SHP77 (cell line): ENCODE measurements at places on chromosomes 7 and 10.
A peak's percentile ranks its signal among the peaks of the same experiment; 100 is the strongest.

- peak; percentile 79 for DNase-seq
Measured at GRCh38 chr10:110802551-110803238, 69.0 kb upstream of the PDCD4 start.

GRCh38 chr10:21488246-21488956 is 37.1 kb downstream of the SKIDA1 start:
- DNase-seq, result no peak

DNA sequence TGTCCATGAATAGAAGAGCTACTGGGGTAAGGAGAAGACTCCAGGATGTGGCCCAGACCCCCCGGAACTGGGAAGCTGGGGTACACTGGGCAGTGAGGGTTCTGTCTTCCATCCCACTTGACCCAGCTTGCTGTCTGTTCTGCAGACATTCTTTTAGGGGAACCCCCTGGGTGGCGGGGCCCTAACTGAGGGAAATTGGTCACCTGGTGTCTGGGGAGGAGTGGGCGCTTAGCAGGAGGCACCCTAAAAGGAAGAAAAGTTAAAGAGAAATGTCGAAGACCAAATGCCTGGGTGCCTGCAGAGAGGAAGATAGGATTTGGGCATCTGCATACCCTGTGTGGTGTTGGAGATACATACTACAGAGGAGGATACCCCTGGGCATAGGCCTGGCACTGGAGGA is 1.0 kb downstream of the AP1S1 start:
- no peak for DNase-seq

- no peak for DNase-seq
Measured at GRCh38 chr7:34322841-34323240, 335.2 kb upstream of the NPSR1 start.

DNA sequence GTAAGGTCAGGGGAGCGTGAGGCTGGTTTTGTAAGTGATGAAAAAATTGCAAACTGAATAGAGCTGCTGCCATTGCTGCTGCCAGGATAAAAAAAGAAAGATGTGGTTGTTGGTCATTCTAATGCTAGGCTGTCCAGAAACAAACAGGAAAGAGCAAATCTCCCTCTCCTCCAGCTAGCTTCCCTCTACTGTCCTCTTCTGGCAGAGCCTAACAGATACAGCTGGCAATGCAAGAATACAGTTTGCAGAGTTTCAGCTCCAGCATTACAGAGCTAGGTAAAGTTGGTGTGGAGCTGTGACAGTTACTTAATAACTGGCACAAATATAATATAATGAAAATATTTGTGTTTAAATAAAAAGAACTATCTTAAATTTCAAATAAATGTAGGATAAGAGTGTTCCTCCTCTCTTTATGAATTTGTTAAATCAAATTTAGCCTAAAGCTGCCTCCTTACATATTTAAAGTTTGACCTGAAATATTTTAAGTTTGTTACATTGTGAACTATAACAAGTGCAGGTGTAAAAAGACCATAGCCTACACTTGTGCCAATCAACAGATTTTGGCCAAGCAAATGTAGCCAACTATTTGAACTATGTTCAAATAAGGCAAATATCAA is 407.7 kb downstream of the SH2D4B start:
- DNase-seq, result no peak

GRCh38 chr10:30169342-30169741 is 110.0 kb upstream of the JCAD start:
- no peak for DNase-seq

GRCh38 chr10:26215396-26215934 is 1.1 kb upstream of the GAD2 start:
- no peak for DNase-seq

GRCh38 chr10:12699258-12699700 is 302.2 kb downstream of the CCDC3 start:
- DNase-seq, result no peak

DNA sequence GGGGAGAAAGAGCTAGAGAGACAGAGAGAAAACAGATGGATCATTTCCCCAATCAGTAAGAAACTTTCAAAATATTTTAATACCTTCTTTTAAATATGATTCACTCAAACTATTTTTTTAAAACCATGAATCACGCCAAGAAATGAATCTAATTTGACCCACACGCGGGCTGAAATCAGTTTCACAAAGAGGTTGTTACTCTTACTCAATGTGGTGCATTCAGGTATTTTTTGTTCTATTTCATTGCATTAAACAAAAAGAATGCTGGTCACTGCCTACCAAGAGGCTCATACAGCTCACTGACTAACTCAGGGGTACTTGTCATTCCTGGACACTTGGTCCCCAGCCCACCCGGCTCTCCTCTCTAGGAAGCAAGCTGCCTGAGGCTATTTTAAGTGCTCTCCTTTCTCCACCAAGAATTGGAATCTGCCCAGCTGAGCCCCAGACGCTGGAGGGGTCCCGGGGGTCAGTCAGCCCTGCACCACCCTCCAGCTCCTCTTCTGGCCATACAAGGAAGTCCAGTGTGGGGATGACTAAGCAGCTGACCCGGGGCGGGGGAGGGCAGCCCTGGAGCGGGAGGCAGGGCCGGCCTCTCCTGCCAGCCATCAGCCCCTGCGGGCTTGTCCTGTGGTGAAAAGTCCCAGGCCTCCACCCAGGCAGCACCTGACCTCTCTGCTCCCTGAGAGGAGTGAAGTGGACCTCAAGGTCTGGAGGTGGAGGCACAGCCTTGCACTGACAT is 21.7 kb upstream of the PFKP start:
- DNase-seq, result no peak

GRCh38 chr7:23712368-23713284 is 2.6 kb downstream of the STK31 start:
- DNase-seq, result peak; percentile 49

DNA sequence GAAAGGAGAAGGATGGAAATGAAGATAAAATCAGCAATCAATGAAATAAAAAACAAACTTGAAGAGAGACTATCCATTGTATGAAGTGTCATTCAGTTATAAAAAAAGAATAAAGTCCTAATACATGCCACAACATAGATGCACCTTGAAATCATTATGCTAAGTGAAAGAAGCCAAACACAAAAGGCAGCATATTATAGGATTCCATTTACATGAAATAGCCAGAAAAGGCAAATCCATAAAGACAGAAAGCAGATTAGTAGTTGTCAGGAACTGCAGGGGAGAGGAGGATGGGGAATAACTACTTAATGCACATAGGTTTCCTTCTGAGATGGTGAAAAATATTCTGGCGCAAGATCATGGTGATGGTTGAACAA is 6.6 kb upstream of the PON1 start:
- no peak for DNase-seq

- no peak for DNase-seq
Measured at GRCh38 chr7:46071601-46072000, 150.5 kb upstream of the IGFBP3 start.

- no peak for DNase-seq
Measured at GRCh38 chr7:106273009-106273668, 11.6 kb downstream of the NAMPT start.

- DNase-seq, result no peak
Measured at GRCh38 chr10:57664815-57665214, 602.9 kb downstream of the IPMK start.

DNA sequence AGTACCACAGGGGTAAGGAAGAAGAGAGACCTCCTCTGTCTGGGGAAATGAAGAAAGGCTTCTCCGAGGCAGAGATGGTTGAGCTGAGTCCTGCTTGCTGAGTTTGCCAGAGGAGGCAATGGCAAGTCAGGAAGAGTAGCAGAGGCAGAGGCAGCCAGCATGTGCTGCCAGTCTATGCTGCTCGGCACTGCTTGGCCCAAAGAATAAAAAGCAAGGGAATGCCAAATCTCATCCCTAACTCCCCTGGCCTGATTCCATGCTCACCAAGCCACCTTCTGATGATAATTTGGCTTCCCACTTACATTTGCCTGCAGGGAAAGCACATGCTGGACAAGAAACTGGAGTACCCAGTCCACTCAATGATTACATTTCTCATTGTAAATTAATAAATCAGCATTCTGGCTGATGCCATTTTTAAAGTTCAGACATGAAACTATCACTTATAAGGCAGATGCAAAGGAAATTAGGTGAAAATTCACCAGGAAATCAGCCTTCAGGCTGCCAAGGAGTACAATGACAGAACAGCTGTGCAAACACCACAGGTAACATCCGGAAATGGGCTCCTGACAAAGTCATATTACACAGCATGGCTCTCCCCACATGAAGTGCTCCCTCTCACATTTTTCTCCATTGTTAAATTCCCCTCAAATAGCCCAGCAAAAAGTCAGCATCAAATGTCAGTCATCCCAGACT is 245.9 kb downstream of the MTERF1 start:
- peak; percentile 82 for DNase-seq

DNA sequence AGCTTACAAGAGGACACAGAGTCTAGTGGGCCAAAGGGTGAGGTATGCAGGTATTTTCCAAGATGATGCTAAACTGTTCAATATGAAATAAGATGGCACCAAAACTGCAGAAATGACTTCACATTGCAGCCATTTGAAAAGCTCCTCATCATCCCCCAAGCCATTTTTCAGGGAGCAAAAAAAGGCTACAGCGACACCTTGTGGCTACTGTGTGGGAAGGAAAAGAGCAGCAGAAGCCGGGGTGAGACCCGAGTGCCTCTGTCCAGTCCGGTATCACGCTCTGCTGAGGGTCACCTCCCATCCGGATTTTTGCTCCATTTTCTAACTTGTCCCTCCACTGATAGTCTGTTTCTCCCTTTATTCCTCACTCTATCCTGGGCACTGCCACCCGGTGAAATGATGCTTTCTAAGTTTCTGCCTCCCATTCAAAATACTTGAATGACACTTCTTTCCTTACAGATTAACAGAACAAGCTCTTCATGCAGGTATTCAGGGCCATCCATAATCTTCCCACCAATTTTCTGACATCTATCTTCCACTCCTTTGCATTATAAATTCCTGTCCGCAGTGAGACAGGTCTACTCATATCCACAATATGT is 220.2 kb downstream of the DGKI start:
- DNase-seq, result peak; percentile 68

DNA sequence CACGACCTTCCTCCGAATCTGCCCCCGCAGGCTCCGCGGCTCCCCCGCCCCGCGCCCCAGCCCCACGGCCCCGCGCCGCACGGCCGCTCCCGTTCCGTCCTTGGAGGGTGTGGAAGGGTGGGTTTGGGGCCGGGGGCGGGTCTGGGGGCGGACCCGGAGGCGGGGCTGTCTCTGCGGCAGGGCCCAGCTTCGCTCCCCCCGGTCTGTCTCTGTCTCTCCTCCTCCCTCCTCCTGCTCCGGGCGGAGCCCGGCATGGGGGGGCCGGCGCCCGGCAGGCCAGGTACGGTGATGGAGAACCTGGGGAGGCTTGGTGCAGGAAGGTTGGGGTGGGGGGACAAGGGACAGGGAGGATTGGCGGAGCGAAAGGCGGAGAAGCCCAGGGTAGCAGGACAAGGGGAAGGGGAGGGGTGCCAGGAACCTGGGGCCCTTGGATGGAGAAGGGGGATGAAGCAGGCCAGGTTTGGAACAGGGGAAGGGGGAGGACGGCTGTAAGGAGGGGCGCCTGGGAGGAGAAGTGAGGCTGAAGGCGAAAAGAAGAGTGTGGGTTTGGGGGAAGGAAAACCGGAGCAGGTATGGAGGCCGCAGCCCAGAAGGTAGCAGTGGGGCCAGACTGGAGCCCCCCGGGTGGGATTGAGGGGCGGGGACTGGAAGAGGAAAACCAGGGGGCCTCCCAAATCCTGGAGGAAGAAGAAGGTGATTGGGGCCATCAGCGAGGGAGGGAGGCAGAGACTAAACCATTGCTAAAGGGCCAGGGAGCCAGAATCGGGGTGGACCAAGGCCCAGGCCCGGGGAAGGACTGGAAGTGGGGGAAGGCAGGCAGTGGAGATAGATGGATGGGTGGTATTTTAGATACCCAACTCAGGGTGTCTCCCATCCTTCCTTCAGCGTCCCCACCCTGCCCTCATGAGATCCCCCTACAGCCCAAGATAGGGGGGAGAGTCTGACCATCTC is at the start of gene NYAP1:
NYAP1 (plus strand) TSS at position 206 of the 951 bp plus-strand sequence. CDS start 1,385 bp downstream, outside the sequence.
- no peak for DNase-seq

GRCh38 chr7:108146070-108146842 is 16.1 kb upstream of the LAMB4 start:
- peak; percentile 28 for DNase-seq

GRCh38 chr7:98352621-98353020 is 48.3 kb downstream of the BAIAP2L1 start:
- no peak for DNase-seq

- no peak for DNase-seq
Measured at GRCh38 chr7:120799813-120800475, 58.0 kb downstream of the TSPAN12 start.

DNA sequence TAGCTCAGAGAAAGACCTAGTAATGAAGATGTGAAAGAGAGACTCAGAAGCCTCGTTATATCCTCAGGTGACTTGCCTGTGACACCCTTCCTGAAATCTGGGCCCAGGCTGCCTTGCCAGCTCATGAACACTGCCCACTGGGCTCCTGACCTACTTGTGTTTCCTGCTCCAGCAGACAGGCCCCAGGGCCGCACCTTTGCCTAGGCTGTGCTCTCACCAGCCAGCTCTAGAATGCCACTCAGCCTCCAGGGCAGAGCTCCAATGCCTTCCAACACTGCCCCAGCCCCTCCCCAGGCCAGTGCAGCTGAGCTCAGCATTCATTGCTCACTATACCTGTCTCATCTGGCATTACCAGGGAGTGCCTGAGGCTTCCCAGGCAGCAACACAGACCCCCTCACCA is 94.3 kb downstream of the DLG5 start:
- no peak for DNase-seq

DNA sequence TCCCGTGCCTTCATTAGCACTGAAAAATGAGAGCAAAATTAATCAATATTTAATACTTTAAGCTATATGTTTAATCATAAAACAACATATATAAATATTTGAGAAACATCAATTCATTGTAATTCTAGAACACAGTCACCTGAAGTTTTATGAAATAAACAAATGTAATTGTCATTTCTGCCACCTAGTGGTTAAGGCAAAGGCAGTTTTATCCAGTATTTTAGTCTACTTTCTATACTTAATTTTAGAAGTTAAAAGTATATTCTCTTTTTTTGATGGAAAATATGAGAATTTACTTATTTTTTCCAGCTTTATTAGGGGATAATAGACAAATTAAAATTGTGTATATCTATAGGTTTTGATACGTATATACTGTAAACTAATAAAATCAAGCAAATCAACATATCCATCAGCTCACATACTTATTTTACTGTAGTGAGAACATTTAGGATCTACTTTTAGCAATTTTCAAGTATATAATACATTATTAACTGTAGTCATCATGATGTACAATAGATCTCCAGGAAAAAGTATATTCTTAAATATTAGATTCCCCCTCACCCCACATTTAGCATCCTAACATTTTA is 16.9 kb downstream of the PCGF6 start:
- DNase-seq, result no peak

GRCh38 chr10:61749291-61749690 is 86.6 kb downstream of the CABCOCO1 start:
- no peak for DNase-seq

DNA sequence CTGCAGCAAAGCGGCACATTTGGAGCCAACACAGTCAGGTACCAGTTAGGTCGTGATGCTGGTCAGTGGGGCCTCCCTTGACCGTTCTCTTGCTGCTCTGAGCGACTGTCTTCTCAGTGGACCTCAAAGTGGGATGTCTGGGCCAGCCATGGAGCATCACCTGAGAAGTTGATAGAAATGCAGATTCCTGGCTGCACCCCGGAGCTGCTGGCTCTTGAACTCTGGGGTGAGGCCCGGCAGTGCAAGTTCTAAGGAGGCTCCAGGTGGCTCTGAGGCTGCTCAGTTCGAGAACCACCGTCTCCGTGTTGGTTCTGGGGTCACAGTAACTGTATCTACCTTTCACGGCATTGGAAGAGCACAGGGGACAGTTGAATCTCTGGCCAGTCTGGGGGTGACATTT is 147.5 kb downstream of the WDR37 start:
- DNase-seq, result no peak

- no peak for DNase-seq
Measured at GRCh38 chr7:128796327-128796726, 4.6 kb downstream of the CCDC136 start.
